ENCODE measurements at places on chromosomes 5 and 9. TPM values are rescaled to one million over a fixed set of nuclear protein-coding genes. Genes with fewer than 3 reads are reported as not detected.

DNA sequence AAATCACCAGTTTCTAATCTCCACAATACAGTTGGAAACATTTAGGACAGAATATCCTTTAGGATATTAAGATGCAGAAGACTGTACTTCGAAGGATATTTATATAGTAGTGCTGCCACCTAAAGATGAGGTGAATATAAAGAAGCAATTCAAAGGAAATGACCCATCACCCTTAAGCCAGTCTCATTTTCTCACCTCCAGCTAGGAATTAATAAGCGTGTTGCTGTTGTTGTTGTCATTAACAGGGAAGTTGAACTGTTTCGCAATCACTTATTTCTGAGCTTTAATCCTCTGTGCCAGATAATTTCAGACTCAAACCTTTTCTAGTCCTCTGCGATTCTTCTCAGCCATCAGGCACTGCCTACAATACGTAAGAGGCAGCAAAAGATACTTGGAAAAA, 7.8 kb upstream of the PURA start:
- no peak for DNase-seq

Gene DEPDC1B
- polyA plus RNA-seq = 3.2 TPM

DNA sequence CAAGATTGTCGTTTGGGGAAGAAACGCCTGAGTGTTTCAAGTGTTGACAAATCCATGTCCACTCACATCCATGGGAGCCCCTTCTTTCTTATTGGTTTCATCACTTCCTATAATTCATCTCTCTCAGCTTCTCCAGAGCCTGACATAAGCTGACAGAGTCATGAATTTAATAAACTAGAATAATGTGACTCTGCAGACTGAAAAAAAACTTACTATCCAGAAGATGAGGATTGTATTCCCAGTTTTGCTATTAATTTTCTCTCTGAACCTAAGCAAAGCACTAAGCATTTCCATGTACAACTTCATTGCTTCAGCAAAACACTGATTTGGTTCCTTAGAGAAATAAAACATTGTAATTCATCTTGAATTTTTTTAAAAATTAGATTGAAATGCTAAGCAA, 691.8 kb downstream of the MTRR start:
- peak; percentile 5 for DNase-seq

GRCh38 chr5:93088592-93089389, 492.2 kb downstream of the NR2F1-AS1 start:
- DNase-seq = no peak

- no peak for DNase-seq
These were observed 2.1 kb downstream of the CD72 start for GRCh38 chr9:35615981-35616680.

GRCh38 chr5:173472164-173472563, 143.9 kb upstream of the STC2 start:
- DNase-seq = peak; percentile 99

GRCh38 chr9:137982200-137982599, 104.6 kb downstream of the CACNA1B start:
- DNase-seq = no peak

GRCh38 chr9:88767504-88767790, 223.8 kb upstream of the S1PR3 start:
- peak; percentile 47 for DNase-seq
